Small intestine (tissue), 16 donors: ENCODE measurements at places on chromosomes 3 and 15. TPM values are rescaled to one million over a fixed set of nuclear protein-coding genes. Genes with fewer than 3 reads are reported as not detected.

DNA sequence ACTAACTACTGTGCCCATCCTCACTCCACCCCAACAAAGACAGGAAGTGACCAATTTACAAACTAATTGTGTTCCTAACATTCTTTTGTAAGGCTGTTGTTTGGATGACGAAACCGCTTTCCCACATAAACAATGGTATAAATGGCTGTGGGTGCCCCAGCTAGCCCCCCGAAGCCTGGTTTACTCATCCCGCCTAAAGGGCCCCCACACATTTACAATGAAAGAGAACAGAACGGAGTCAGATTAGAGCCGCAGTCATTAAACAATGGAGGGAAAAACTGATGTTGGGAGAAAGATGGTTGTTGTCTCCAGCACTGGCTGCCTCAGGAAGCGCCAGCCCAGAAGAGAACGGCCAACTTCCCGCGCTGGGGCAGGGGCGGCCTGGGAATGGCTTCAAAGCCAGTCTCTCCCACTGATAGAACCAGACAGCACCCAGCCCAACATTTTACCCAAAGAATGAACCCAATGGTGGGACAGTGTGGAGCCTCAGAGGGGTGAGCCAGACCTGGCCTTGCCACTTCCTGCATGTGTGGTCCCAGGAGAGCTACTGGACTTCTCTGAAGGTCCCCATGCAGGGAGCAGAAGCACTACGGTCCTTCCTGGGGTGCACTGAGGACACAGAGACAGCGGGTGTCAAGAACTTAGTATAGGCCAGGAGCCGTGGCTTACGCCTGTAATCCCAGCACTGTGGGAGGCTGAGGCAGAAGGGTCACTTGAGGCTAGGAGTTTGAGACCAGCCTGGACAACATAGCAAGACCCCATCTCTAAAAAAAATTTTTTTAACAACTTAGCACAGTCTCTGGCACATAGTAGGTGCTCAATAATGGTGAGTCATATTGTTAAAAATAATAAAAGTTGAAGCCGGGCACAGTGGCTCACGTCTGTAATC, 75.8 kb upstream of the GATA2 start:
- no peak overlapping the region for H3K27ac ChIP-seq
- no peaks in the 10 kb centered on the region for H3K4me1 ChIP-seq
- H3K27me3 ChIP-seq = peaks cover 2% of the 10 kb centered on the region
- no peak for DNase-seq
- no peak overlapping the region for H3K4me3 ChIP-seq

GRCh38 chr3:63150880-63151279, 127.2 kb upstream of the SYNPR start:
- H3K4me3 ChIP-seq = no peak overlapping the region
- no peak for DNase-seq
- H3K4me1 ChIP-seq = no peaks in the 10 kb centered on the region
- no peaks in the 10 kb centered on the region for H3K27me3 ChIP-seq
- H3K27ac ChIP-seq = no peak overlapping the region

The LRTM1 gene
- 0.49 TPM for polyA plus RNA-seq

GRCh38 chr3:112857526-112857925, 10.9 kb upstream of the CD200R1L start:
- no peaks in the 10 kb centered on the region for H3K27me3 ChIP-seq
- DNase-seq = no peak
- H3K4me3 ChIP-seq = no peak overlapping the region
- H3K27ac ChIP-seq = no peak overlapping the region
- H3K36me3 ChIP-seq = peaks cover 2% of the 10 kb centered on the region
- no peaks in the 10 kb centered on the region for H3K4me1 ChIP-seq

DNA sequence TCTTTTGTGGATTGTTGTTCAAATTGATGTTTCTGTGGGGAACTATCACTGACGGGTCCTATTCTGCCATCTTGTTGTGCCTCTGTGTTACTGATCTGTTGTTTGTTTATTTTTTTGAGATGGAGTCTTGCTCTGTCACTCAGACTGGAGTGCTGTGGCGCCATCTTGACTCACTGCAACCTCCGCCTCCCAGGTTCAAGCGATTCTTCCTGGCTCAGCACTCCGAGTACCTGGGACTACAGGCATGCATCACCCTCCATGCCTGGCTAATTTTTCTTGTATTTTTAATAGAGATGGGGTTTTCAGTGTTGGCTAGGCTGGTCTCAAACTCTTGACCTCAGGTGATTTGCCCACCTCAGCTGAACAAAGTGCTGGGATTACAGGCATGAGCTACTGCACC, 31.6 kb downstream of the CDAN1 start:
- no peak for DNase-seq
- no peaks in the 10 kb centered on the region for H3K36me3 ChIP-seq
- H3K27ac ChIP-seq = no peak overlapping the region
- H3K4me1 ChIP-seq = no peaks in the 10 kb centered on the region

DNA sequence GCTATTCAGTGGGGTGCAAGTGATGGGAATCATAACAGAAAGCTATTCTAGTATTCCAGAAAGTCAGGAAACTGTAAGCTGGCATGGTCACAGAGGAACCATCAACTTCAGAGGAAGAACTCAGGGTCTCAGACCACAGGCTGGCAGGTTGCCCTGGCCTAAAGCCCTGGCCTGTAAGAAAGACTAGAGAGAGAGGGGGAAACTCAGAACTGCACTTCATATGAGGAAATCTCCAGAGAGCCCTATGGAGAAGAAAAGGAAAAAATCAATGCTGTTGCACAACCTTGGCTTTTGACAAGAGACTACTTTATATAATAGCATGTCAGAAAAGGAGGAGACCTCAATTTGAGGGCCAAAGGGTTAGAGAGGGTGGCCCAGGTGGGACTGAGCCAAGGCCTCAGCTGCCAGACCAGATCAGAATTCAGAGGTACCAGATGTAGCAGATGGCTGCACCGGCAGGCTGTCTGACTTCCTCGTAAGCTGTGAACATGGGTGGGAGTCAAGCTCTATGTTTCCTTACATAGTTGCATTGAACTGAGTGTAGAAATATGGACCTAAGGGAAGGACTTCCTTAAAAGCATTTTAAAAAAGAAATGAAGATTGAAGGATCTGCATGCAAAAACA, 333.8 kb downstream of the PDCD6IP start:
- no peak for DNase-seq
- no peak overlapping the region for H3K4me3 ChIP-seq
- no peaks in the 10 kb centered on the region for H3K36me3 ChIP-seq
- H3K4me1 ChIP-seq = no peaks in the 10 kb centered on the region

DNA sequence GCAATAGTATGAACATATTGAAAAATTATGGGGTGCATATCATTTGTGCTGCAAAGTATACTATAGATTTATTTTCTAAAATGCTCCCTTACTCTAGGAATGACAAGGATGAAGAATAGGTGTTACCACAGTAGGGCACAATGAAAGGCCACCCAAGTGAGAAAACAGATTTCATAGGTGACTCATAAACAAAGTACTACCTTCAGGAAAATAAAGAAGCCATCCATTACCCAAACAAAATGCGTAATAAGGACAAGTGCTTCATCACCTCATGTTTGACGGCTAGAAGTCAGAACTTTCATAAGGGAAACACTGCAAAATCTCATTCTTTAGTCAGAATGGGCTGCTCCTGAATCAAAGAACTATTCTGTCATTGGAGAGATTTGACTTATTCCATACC, 116.6 kb downstream of the MFSD1 start:
- H3K36me3 ChIP-seq = no peaks in the 10 kb centered on the region
- H3K27me3 ChIP-seq = no peaks in the 10 kb centered on the region
- no peaks in the 10 kb centered on the region for H3K4me1 ChIP-seq
- no peak overlapping the region for H3K4me3 ChIP-seq
- no peak overlapping the region for H3K27ac ChIP-seq

DNA sequence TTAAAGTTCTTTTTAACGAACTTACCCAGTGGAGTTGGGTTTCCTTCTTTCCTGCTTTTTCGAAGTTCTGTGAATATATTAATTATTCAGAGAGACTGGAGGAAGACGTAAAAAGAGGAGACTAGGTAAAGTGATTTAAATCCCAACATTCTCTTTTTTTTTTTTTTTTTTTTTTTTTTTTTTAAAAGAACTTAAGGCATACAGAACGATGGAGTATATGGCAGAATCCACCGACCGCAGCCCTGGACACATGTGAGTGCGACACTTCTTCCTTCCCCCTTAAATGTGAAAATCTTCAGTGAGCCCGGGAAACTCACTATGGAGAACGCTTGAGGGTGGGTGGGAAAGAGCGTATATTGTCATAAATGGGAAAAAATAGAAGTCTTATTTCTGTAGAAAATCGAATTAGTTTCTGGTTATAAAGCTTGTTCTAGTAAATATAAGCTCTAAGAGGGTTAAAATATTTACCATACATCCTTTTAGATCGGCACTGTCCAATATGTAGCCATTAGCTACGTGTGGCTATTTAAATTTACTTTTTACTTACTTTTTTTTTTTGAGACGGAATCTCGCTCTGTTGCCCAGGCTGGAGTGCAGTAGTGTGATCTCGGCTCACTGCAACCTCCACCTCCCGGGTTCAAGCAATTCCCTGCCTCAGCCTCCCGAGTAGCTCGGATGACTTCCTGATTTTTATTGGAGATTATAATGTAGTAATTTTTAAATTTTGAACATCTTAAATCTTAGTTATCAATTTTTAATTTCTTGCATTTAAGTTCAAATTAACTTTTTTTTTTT, 892 bp downstream of the NMD3 start:
- H3K27me3 ChIP-seq = no peaks in the 10 kb centered on the region
- H3K4me3 ChIP-seq = peak overlapping the region; percentile 100
- peak; percentile 27 for DNase-seq
- no peaks in the 10 kb centered on the region for H3K36me3 ChIP-seq
- H3K27ac ChIP-seq = peak overlapping the region; percentile 96

- H3K4me3 ChIP-seq = no peak overlapping the region
- peaks cover 63% of the 10 kb centered on the region for H3K36me3 ChIP-seq
- no peak overlapping the region for H3K27ac ChIP-seq
- no peaks in the 10 kb centered on the region for H3K27me3 ChIP-seq
- H3K4me1 ChIP-seq = no peaks in the 10 kb centered on the region
These were observed 57.6 kb downstream of the DNAH1 start for GRCh38 chr3:52373676-52374075.
